ENCODE measurements at places on chromosomes 3 and 15.

DNA sequence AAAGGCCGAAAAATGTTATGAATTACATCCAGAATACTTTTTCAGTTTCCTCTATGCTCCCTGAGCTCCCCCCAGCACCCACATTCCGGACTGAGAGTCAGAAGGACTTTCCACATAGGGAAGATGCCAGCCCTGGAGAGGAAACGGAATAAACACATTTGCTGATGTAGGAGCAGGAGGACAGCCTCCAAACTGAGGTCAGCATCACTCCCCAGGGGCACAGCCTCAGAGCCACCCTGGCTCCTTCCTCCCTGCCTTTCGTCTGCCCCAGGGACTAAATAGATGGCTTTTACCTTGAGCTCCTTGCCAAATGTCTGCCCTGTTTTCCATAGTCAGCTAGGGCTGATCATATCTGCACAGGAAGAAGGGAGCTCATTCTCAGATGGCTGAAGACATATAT lies 22.6 kb upstream of the SLCO2A1 start:
- no peak for DNase-seq

- no peak for DNase-seq
These were observed 85.4 kb upstream of the ABHD2 start for GRCh38 chr15:89002830-89003229.

DNA sequence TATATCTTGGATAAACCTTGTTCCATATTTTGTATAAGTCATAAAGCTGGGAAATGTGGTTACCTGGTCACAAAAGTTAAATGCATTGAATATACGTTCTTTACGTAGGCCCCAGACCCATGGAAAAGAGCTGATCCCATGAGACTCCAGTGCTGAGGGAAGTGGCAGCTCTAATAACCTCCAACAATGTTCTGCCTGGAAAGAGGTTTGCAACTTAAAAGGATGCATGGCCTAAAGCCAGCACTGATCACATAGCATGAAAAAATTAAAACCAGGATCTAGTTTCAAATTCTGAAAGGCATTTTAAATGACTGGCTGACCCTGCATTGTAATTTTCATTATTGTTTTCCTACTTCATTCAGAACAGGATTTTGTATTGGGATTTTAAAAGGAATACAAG lies 27.9 kb upstream of the STRIT1 start:
- DNase-seq = no peak

- DNase-seq = no peak
These were observed 37.0 kb downstream of the NPTN start for GRCh38 chr15:73596174-73596573.

- DNase-seq = no peak
These were observed 1.9 kb downstream of the MRPS25 start for GRCh38 chr3:15063238-15063637.

- no peak for DNase-seq
These were observed 963.4 kb upstream of the CFAP20DC start for GRCh38 chr3:60013241-60013640.

DNA sequence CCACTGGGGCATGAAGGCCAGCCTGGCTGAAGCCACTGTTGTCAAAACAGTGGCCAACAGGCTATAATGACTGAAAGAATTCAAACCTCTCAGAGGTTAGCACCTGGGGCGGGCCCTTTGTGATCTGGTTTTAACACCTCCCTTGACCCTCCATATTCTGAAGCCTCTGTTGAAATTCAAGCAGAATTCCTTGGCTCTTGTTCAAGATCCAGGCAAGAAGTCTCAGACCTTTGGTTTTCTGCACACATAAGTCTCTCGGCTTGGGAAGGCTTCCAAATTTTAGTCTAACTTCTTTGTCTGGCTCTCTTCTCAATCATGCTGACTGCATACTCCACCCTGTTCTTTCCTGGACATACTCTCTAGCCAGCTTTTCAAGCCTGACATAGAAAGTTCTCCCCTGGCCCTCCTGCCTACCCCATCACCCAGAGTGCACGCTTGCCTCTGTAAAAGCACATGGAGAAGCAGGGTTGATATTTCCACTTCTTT lies 144.5 kb downstream of the PDZRN3 start:
- DNase-seq = no peak

GRCh38 chr15:58748852-58749531 lies 515 bp downstream of the ADAM10 start:
- peak; percentile 34 for DNase-seq

DNA sequence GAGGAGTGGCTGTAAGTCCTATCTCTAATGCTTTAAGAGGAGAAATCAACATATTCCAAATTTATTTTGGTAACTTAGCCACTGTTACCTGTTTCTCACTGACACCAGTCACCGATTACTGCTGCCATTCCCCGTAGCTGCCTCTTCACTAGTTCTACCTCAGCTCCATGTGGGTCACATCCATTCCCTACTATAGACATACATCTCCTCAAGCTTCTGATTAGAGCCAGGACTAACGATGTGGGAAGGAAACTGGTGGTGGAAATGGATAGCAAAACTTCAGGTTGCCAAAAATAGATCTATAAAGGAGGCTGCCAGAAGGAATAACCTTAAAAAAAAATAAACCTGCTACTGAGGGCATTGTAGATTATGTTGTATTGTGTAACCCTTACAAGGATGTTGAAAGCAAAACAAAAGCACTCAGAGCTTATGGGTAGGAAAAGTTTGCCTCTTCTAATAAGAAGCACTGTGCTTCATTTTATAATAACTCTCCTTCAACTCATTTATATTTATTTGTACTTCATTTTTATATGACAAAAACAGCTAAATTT lies 56.0 kb downstream of the KAT2B start:
- DNase-seq = no peak

- DNase-seq = no peak
These were observed 30.3 kb downstream of the TPRA1 start for GRCh38 chr3:127560051-127560787.

DNA sequence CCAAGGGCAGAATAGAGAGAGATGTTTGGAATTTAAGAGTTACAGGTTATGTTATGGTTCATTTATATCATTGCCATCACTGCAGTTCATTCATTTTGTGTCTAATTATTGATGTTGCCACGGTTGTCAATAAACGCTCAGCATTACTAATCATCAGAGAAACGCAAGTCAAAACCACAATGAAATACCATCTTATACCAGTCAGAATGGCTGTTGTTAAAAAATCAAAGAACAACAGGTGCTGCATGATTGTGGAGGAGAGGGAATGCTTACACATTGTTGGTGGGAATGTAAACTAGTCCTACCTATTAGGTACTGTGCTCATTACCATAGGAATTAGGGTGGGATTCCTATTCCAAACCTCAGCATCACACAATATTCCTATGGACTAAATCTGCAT lies 350.5 kb downstream of the TIGIT start:
- DNase-seq = no peak

GRCh38 chr15:80442728-80443403 lies 38.7 kb downstream of the ARNT2 start:
- DNase-seq = no peak

GRCh38 chr3:12334786-12335185 lies 45.9 kb downstream of the PPARG start:
- DNase-seq = no peak
